ENCODE measurements at places on chromosomes 11 and 22.

- no peak for DNase-seq
Measured at GRCh38 chr11:72707032-72707431, 32.8 kb upstream of the PDE2A start.

GRCh38 chr11:63611395-63611747 is 2.9 kb downstream of the PLAAT3 start:
- no peak for DNase-seq

DNA sequence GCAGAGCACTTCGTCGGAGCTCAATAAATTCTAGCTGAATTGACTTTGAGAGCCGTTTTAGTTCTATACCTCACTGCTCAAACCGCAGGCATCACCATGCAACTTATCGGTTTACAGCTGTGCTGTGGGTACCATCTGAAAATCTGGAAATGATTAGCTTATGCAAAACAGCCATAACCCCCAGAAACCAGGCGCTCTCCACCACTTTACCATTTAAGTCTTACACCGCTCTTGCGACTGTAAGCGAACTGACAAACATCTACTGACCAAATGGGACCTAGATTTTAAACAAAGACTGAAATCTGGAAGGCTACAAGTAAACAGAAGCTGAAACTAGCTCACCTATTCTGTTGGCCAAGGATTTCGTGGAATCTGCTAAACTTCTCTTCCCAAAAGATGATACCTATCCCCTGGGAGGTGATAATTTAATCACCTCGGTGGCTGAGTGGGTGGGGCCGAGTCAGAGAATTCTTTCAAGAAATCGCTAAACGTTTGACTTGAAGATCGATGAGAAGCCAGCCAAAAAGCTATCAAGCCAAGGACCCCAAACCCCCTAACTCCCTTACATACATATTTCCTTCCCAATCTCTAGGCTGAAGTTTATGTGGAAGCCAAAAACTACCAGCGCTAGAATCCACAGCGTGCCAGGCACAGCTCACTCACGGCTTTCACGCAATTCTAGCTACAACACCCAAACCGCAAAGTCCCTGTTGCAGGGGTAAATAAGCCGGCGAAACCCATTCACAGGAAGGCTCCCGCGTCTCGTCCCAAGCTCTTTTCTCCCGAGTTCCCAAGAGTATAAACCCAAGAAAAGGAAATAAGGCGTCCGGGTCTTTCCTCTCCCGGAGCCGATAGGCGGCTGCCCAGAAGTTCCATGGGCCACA is 644 bp downstream of the SPTY2D1 start:
- no peak for DNase-seq

DNA sequence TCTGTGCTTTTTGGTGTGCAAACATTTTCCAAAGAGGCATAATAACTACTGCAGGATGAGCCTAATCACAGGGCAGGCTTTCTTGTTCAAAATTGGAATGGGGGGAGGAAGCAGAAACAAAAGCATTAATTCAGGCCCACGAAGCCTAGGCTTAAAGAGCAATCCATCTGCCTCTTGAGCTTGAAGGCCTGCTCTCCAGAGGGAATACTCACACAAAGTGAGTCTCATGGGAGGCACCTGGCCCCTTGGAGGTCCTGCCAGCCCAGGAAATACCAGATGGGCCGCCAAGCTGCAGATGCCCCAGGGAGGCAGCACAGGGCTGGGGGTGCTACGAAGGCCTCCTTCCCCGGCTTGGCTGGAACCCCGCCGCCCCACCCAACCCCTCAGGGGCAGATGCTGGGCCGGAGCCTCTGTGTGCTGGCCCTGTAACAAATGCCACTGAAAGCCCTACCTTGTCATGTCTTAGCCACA is 39.3 kb upstream of the COMT start:
- no peak for DNase-seq

DNA sequence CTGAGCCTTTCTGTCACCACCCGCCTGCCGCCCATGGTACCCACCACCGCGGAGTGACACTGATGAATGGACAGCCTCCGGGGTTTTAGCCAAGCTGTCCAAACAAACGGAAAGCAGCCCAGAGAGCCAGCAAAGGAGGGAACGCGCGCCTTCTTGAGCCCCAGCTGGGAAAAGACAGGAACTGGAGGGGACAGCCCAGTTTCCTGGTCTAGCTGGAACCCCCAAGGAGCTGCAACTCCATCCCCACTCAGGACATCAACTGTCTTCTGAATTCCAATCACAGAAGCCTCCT is 33.7 kb downstream of the SHISAL1 start:
- no peak for DNase-seq

GRCh38 chr22:37501610-37502341 is 15.6 kb upstream of the MFNG start:
- DNase-seq, result no peak

DNA sequence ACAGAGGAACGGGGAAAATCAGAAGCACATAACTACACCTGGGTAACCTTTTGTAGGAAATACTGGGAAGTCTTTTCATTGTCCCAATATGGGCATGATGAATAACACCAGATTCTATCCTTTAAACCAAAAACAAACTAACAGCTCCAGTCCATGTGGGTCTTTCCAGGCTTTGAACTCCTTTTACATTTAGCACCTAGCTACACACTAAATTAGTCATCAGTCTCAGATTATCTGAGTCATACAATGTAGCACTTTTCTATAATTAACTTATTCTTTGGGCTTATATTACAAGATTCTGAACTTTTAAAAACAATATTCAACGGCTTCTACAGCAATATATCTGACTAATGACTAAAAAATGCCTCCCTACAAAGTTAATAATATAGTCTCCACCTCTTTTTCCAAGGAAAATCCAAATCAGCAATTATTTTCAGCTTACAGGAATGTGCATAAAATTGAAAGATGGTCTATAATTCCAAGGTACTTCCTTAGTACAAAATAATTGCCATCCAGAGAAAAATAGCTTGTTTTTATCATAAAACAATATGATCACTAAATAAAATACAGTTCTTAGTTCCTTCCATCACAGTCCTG is 26.3 kb downstream of the STK33 start:
- no peak for DNase-seq

- no peak for DNase-seq
Measured at GRCh38 chr11:126874276-126874675, 126.3 kb downstream of the KIRREL3 start.

- DNase-seq, result no peak
Measured at GRCh38 chr22:25406510-25407210, 157.8 kb upstream of the GRK3 start.

Measured in stimulated activated CD8-positive, alpha-beta memory T cell treated with anti-CD3 and anti-CD28 coated beads, Interleukin-7, amount 100 ng/mL, for 1 hour (primary cell).